ENCODE measurements at places on chromosomes 1 and 21.

- peak; percentile 98 for DNase-seq
Measured at GRCh38 chr21:42973991-42974831, at the start of gene PKNOX1. Gene PKNOX1, plus strand, starts transcription at chr21:42974562. Its CDS starts 29,820 bp downstream, at chr21:43004382.

DNA sequence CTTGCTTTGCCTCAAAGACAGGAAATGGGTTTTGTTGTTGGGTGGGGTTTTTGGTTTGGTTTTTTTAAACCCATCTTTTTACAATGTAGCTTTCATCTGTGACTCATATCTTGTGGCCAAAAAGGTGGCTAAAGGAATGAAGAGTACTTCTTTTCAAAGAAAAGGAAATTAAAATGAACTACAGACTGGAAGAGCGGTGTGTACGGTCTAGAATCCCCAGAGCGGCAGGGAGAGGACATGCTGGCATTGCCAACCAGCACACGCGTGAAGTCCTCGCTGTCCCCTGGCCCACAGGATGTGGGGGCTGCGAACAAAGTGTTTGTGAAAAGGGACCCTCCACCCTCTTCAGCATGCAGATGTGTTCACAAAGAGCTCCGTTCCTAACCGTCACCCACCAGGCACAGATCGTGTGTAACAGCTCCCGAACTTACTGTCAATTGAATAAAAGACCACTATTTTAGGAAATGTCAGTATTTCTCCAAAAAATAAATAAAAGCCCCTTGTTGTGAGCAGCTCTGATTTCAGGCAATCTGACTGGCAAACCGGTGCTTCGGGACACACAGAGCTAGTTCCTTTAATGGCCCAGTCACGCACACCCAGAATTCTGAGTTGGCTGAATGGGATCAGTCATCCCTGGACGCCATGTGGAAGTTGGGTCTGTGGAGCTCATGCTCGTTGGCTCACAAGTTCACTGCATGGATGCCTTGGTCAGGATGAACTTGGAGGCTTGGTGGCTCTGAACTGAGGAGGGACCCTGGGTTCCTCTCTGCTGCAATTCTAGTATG lies 602.9 kb downstream of the NPHP4 start:
- no peak for DNase-seq

DNA sequence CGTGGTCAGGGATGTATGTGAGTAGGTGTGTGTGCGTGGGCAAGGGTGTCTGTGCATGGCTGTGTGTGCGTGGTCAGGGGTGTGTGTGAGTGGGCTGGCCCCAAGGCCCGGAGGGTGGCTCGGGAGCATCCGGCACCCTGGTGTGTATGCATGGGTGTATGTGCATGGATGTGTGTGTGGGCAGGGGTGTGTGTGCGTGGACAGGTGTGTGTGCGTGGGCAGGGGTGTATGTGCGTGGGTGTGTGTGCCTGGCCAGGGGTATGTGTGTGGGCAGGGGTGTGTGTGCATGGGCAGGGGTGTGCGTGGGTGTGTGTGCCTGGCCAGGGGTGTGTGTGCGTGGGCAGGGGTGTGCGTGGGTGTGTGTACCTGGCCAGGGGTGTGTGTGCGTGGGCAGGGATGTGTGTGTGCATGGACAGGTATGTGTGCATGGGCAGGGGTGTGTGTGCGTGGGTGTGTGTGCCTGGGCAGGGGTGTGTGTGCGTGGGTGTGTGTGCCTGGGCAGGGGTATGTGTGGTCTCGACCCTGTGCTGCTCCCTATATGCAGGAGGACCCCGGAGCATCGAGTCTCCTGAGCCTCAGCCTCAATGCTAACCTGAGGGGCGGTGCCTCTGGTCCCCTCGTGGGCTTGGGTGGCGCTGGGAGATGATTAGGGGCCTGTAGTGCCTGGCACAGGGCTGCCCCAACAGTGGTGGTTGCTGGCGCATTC lies 16.3 kb downstream of the ARHGEF16 start:
- no peak for DNase-seq

GRCh38 chr21:19781881-19782652 lies 1216.1 kb upstream of the NCAM2 start:
- no peak for DNase-seq

DNA sequence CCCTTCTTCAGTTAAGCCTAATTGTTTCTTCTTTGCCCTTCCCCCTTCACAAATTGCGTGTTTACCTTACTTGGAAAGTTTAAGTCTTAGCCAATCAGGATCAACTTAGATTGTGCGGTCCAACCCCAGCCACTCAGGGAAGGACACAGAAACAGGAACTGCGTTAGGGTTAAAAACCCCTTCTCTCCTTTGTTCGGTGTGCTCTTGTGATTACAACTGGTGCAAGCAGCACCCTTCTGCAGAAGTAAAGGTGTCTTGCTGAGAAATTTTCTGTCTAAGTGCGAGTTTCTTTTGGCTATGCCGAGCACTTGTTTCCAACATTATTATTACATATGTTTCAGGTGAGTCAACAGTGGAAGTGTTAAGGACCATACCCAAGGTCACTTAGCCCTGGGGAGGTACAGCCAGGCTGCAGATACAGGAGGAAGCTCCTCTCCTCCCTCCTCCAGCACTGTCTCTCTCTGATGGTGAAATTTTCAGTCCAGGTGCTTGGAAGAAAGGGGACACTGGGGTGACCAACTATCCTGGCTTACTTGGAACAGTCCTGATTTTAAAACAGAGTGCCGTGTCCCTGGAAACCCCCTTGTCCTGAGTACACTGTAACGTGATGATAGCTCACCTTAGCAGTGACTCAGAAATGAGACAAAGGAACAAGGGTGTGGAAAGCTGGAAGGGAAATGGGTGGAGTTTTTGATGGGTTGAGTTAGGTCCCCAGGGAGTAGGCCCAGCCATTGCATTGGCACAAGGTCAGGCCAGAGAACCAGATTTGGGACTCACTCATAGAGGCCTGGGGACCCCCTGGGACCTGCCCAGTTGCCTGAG lies 68.7 kb upstream of the KLHDC7A start:
- no peak for DNase-seq

DNA sequence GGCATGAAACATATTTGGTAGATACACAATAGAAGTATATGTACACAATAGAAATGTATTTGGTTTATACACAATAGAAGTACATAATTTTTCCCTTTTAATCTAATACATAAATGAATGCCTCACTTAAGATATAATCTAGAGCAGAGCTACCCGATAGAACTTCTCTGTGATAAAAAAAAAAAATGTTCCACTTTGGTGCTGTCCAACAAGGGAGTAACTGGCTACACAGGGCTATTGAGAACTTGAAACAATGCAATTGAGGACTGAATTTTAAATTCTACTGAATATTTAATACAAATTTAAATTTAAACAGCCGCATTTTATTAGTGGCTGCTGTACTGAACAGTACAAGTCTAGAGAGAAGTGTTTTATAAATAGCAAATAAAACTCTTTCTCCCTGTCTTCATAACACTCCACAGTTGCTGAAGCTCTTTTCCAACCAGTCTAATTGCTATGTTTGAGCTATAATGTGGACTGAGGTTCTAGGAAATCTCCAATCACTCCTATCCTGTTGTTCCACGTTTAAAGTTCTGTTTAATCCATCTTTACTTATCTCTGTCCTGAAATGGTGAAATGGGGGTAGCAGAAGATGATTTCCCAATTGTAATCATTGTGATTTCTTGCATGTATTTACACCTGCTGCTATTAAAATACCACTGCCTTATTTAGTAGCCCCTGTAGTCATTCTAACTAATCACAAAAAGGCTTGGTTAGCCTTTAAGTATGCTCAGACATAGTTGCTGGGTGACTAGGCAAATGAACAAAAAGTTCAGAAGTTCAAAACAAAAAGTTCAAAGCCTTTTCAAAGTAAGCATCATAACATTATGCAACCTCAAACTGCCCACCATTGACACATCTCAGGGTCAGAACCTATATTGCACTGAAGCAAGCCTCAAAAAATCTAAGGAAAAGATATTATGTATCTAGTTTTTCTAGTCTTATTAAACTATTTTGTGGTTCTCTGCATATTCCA lies 192.3 kb upstream of the C1orf87 start:
- no peak for DNase-seq

- DNase-seq = no peak
Measured at GRCh38 chr1:165795894-165796293, 27.2 kb upstream of the TMCO1 start.

DNA sequence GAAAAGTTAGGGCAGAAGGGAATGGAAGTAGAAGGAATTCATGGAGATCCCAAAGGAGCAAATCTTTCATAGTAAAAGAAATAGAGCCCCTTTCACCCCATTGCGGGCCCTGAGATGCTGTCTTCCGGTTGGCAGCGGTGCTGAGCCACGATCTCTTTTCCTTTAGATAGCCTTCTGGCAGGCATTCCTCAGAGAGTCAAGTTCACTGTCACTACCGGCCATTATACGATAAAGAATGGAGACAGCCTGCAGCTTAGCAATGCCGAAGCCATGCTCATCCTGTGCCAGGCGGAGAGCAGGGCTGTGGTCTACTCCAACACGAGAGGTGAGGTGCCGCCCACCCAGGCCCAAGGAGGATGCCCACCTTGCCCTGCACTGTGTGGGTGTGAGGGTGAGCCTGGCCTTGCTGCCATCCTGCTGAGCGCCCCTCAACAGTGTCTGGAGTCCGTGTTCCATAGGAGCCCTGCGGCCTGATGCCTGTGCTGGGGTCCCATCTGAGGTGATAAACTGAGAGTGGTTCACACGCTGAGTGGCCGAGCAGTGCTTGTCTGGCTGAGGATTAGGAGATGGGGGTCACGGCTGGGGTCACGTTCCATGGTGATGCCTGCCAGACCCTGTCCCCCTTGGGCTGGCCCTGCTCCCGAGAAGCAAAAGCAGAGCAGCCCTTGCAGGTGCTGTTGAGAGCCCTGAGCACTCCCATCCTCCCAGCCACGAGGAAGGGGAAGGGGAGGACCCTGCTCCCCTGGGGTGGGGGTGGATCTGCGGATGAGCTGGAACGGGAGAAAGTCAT lies 20.4 kb upstream of the PWP2 start:
- no peak for DNase-seq

DNA sequence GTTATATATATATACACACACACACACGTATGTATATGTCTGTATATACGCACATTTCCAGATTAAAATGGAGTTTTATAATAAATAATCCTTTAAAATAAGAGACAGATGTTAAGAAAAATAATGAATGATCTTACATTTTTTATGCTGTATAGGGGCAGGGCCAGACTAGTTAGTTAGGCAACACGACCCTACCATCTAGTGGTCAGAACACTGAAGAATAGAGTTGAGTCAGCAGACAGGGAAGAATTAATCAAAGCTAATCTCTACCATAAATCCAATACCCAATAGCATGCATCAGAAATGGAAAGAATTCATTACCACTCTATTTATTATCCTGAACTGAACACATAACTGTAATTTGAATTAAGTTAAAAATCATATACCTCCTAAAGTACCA lies 156.7 kb downstream of the BRINP3 start:
- DNase-seq = no peak

- no peak for DNase-seq
Measured at GRCh38 chr1:39727932-39728317, 10.8 kb upstream of the PPIE start.

- DNase-seq = peak; percentile 59
Measured at GRCh38 chr1:226643177-226643576, 94.6 kb downstream of the STUM start.

GRCh38 chr1:240559781-240560180 lies 52.2 kb downstream of the GREM2 start:
- DNase-seq = no peak
